ENCODE measurements at places on chromosomes 6 and 20.

GRCh38 chr6:132365281-132365907 lies 35.9 kb downstream of the MOXD1 start:
- no peak for DNase-seq

DNA sequence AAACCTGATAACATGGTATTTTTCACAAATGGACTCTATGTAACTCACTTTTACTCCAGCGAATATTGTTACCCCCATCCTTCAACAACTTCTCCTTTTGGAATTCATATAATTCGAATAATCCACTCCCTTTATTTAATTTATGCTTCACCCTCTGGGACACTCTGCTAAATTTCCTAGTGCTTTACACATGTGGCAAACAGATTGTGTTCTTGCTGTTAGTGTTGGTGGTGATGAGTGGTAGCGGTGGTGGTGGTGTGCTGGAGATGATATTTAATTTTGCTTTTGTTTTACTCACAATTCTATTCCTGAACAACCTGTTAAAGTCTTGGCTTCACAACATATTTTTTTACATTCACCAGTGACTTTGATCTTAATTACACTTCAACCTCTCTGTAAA lies 32.8 kb downstream of the HTR1B start:
- no peak for DNase-seq

- DNase-seq: no peak
These were observed 65.3 kb downstream of the BTBD3 start for GRCh38 chr20:11982955-11983470.

DNA sequence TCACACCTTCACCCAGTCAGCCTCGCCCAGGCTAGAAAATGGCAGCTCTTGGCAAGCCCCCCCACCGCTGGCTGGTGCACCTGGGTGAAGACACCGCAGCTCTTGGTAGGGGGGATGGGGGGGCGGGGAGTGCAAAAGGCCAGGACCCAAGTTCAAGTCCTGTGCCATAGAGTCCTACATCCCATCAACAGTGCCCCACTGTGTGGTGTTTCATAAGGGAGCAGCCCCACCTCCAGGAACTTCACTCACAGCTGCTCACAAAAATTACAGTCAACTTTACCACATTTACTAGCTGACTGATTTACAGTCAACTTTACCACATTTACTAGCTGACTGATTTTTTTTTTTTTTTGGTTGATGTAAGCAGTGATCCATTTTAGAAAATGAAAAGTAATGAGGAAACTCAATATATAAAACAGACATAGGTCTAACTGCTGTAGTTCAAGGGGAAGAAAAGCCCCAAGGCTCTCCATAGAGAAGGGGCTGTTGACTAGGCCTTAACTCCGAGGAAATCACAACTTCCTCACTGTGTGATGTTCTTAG lies 208.9 kb upstream of the SNX9 start:
- DNase-seq: no peak

- no peak for DNase-seq
These were observed 156.8 kb upstream of the MLN start for GRCh38 chr6:33960345-33961313.

All from effector memory CD8-positive, alpha-beta T cell (primary cell).